Stimulated activated CD4-positive, alpha-beta T cell treated with anti-CD3 and anti-CD28 coated beads, Interleukin-15, amount 100 ng/mL, for 1 hour (primary cell): ENCODE measurements at places on chromosomes 1 and 21.

GRCh38 chr1:162003061-162003829 lies 20.4 kb downstream of the OLFML2B start:
- no peak for DNase-seq

DNA sequence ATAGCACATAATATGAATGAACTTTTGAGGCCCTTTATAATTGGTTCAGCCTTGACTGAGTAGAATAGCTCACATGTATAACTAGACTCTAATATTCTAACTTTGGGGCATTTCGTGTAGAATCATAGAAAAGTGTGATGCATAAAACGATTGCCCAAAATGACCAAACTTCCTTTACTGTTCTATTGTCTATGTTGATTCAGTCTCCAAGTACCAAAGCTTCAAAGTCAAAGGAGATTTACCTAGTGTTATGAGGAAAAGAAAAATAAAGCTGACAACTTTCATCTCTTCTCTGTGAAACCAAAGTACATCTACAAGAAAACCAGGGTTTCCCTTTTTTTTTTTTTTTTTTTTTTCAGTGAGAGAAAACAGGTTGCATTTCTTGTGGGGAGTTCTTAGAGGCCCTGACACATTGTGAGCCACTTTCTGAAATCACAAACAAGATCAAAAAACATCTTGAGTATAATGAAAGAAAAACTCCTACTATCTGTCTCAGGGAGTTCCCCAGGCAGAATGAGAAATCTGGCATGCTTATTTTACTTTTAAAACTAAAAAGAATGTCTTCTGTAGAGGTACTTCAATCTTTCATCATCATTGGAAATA lies 183.4 kb downstream of the TNFSF18 start:
- DNase-seq: no peak

- DNase-seq: no peak
Measured at GRCh38 chr1:15364740-15365139, 44.9 kb upstream of the EFHD2 start.

DNA sequence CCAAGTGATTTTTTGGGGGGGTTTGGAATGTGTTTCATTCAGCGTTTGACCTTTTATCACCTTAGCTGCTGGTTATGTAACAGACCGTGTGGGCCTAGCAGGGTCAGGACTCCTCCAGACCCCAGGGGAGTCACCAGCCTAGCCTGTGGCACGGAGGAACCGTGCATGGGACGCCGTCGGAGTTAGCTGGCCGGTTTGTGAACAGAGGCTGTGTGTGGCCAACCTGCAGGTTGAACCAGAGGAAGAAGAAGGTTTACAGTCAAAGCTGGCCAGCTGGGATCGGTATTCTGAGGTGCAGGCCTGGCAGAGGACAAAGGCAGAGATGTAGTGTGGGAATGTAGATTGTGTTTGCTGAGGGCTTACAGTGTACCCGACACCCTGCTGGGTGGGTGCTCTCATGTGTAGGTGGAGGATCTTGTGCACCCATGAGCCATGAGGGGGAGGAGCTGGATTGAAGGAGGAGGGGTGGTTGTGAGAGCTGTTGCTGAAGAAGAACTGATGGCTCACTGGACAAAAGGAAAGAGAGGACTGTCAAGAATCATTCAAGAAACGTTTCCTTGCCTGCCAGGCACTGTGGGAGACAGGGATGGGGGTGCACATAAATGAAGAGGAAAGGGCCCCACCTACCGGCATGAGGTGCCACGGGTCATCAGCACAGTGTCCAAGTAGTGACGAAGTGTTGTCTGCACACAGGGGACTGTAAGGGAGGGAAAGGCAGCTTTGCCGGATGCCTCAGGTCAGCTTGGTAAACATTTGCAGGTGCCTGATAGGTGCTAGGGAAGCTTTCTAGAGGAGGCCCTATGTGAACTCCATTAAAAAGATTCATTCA lies 40.0 kb upstream of the PWP2 start:
- DNase-seq: no peak

DNA sequence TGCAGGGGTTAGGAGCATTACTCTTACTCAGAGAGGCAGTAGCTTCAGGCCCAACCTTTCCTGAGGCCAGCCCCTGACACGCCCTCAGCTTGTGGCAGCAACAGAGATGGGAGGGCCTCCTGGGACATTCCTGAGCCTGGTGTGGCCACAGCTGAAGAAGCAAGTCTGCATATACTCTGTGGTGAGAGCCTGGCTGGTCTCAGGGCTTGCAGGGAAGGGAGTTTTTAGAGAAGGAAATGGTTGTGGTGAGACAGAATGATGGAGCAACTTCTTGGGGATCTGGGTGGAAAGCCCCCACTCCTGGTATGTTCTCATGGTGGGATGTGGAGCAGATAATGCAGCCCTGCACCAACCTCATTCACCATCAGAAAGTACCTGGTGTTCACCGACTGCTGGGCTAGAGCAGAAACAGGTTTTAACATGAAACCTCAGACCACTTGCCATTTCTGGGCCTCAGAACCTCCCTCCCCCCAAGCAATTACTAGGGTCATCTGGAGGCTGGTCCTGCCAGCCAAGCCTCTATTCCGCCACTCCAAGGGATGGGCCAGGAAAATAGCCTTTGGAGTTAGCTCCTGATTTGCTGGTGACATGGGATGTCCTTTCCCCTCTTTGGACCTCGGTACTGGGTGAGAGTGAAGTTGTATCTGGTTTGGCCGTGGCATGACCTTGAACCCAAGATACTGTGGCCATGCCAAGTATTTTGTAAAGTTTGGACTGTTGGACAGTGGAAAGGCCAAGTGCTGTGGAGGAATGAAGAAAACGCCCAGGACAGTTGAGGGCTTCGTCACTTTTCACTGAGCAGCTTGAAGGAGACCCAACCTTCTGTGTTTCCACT lies 28.1 kb upstream of the RNF19B start:
- peak; percentile 21 for DNase-seq

- DNase-seq: no peak
Measured at GRCh38 chr1:202171292-202172014, 11.1 kb upstream of the PTPN7 start.

GRCh38 chr21:31185663-31186062 lies 147.4 kb upstream of the KRTAP19-8 start:
- no peak for DNase-seq

DNA sequence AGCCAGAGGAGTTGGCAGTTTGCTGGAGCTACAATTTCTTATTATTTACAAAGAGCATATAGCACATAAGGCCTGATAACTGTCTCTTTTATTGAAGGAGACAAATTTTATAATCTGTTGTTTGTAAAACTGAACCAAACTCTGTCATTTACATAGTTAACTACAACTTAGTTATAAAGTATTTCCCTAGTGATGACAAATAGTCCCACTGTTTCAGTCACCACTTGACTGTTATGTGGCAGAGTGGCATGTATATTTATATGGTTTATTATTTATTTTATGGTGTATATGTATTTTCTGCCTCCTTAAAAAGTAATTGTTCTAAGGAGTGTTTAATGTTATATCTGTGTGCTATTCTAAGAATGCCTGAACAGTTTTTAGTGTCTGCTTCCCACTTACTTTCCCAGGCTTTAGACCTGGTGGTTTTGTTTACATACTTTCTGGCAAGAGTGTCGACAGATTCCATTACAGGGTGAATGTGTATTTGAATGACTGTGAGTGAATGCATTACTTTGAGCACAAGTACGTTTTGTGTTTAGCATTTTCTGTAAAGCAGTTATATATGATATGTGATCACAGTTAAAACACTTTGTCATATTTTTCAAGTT lies 10.0 kb downstream of the TSEN15 start:
- no peak for DNase-seq

GRCh38 chr1:53549781-53550180 lies 90.6 kb downstream of the DMRTB1 start:
- no peak for DNase-seq

DNA sequence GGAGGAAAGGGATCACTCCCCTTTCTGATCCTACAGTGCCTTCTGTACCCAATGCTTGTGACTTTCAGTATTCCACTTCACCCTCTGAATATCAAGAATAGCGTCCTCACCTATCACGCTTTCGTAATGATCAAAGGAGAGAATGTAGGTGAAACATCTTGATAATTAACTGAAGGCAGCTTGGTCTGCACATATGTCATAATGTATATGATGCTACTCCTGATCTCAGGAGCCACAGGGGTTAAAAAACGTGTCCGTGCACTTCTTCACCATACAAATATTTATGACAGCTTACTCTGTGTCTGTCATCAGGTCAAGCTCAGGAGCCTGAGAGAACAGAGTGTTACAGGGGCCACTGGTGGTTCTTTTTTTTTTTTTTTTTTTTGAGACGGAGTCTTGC lies 1.2 kb upstream of the PIK3C2B start:
- DNase-seq: no peak

DNA sequence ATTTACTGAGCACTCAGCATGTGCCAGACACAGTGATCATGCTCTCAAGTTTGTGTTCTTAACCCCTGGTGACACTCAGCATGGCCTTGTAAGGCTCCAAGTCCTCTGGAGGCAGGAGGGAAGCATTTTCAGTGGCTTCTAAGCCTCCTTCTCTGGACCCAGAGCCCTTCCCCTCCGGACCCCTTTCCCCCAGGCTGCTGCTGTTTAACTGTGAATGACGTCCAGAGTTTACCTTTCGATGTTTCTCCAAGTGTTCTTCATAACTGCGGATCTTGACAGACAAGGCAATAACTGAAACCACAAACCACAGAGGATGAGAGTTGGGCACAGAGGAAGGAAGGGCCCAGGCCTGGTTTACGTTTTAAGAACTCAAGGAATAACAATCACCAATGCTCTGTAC lies 6.5 kb downstream of the MRPS15 start:
- no peak for DNase-seq

- DNase-seq: no peak
Measured at GRCh38 chr21:35015435-35016024, 33.6 kb downstream of the RUNX1 start.

DNA sequence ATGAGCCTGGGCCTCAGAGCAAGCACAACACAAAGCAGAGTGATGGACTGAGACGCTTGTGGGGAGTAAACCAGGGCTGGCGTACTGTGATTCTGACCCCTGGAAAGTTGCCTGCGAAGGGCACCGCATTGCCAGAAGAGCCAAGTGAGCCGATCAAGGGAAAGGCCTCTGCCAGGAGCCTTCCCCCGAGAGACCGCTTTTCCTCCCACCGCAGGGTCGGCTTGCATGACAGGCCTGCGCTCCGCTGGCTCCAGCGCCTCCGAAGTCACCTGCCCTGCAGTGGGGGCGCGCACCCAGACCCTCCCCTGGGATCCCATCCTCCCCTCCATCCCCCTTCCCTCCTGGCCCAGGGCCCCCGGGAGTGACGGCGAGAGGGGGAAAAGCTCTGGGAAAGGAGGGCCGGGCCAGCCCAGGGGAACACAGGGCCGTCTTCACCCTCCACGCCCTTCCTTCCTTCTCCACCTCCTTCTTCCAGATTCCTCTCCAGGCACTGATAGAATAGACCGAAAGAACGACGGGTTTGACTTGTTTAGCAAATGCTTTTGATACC lies 165.0 kb downstream of the TRIM33 start:
- no peak for DNase-seq

DNA sequence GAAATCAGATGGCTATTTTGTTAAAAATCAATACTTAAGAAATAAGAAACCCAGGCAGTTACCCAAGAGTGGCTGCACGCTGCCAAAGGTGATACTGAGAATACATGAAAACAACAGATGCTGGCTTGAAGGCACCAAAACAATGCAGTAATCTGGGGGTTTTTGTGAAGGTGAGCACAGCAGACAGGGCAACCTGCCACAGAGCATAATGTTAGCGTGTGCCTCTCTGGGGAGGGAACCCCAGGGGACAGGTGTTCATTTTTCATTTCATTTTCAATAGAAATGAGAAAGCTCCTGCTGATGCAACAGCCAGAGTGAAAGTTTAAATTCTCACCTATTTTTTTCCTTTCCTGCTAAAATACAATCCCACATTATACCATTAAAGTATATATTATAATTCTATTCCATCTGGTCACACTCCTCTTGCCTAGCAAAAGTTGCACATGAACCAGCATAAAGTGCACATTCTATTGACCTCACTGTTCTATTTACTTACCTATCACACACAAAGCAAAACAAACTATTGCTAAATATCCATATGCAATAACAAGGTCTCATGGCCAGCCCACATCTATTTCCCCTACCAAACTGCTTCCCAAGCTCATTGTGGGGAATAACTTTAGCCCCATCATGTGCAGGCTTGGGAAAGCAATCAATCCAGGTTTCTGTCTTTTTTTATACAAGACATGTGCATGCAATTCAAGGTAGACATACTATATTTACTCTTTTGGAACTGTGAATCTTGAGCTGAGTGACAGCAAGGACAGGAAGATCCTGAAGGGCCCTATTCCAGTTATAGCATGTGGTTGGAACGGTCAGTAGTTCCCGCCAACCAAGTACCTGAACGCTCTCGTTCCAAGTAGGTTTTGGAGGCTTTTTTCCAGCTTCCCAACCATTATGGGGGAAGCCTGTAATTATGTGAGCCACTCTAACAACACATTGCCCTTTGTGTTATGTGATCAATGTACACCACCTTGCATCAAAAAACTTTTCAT lies 173.6 kb downstream of the RERE start:
- DNase-seq: no peak

DNA sequence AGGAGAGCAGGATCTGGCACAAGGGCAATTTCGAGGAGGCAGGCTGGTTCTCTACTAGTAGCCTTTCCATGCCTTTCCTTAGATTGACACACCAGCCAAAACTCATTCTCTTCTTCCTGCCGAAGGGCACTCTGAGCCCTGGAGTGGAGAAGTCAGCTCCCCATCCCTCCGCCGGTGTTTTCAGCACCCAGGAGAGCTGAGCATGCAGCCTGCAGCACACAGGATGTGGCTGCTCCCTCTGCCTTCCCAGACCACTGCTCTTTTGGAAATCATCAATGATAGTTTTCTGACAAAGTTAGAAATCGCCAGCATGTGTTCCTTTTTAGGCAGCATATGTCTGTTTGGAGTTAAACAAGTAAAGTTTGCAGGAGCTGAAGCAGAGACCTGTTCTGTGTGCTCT lies 11.7 kb downstream of the RNU5D-1 start:
- DNase-seq: no peak

DNA sequence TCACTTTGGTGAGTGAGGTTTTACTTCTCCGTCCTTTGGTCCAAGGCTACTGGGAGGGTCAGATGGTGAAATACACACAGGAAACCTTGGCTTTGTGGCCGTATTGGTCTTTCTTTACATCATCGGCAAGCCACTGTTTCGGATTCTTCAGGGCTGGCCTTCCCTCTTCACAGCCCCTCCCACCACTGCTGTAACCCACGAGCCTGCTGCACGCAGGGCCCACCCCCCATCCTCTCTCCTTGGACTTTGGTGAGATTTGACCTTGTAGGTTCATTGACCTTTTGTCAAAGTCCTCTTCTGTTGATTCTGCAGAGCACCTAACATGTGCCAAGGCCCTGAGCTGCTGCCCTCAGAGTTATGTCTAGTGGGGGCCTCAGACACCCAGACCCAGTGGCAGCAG lies 328.6 kb downstream of the CAMTA1 start:
- DNase-seq: no peak

DNA sequence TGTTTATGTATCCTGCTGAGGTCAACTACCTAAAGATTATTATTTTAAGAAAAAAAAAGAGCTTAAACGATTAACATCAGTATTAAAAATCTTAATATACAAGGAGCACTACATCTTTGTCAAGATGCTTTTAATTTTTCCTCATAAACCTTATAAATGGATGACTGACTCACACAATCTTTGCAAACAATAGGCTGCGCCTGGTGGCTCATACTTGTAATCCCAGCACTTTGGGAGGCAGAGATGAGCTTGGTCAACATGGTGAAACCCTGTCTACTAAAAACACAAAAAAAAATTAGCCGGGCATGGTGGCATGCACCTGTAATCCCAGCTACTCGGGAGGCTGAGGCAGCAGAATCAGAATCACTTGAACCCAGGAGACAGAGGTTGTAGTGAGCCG lies 1.7 kb downstream of the KHDC4 start:
- no peak for DNase-seq

GRCh38 chr1:234978397-234979295 lies 150.0 kb downstream of the TOMM20 start:
- DNase-seq: peak; percentile 35
